ENCODE measurements at places on chromosomes 6 and 20. TPM values are rescaled to one million over a fixed set of nuclear protein-coding genes. Genes with fewer than 3 reads are reported as not detected.

The SLC35D3 gene
- total RNA-seq: not detected

The CPNE5 gene
- total RNA-seq: 0.20 TPM

The HAO1 gene
- total RNA-seq: not detected

The POM121L2 gene
- not detected for total RNA-seq

The FHL5 gene
- not detected for total RNA-seq

The ANKRD6 gene
- total RNA-seq: 14.9 TPM

The FAM229B gene
- total RNA-seq: 21.2 TPM

The ZC2HC1B gene
- total RNA-seq: not detected

The LCA5 gene
- 6.1 TPM for total RNA-seq

The PRR3 gene
- 5.7 TPM for total RNA-seq

The OTOR gene
- not detected for total RNA-seq

The CLVS2 gene
- total RNA-seq: not detected

All from smooth muscle cell of the pulmonary artery (primary cell).